ENCODE measurements at places on chromosomes 5 and 9.

GRCh38 chr9:14175778-14176177 is 138.2 kb downstream of the NFIB start:
- DNase-seq: no peak

DNA sequence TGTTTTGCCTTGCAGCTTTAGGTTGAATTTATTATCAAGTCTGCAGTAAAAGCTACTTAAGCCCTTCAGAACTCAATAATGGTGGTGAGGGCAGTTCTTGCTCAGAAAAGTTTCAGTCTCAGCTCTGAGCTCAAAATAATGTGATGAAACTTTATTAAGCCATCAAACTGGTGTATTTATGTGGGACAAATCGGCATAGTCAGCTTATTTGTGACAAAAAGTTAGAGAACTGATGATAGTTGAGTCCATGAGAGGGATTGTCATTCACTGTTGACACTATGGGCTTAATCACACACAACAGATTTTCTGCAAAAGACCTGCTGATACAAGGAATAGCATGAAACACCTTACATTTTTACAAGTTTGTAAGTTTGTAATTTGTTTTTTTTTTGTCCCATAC is 9.4 kb downstream of the SRD5A1 start:
- DNase-seq: no peak

GRCh38 chr5:131378721-131379541 is 115.1 kb downstream of the CDC42SE2 start:
- DNase-seq: no peak

GRCh38 chr9:91431485-91431884 is 7.9 kb upstream of the NFIL3 start:
- DNase-seq: no peak

DNA sequence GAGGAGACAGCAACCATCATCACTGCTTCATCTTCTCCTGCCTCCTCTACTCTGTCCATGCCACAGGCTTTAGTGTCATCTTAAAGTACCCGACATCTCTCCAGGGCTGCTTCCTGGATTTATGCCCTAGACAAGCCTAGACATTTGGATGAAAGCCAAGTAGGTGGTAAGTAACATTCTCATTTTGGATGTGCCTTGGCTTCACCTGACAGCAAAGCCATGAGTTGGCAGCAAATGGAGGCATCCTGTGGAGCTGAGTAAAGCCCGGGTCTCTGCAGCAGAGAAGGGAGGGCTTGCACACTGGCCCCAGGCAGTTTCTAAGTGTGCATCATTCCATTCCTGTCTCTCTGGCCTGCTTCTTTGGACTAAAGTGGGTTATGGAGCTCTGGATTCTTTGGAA is 299.1 kb downstream of the DMAC1 start:
- DNase-seq: peak; percentile 99

DNA sequence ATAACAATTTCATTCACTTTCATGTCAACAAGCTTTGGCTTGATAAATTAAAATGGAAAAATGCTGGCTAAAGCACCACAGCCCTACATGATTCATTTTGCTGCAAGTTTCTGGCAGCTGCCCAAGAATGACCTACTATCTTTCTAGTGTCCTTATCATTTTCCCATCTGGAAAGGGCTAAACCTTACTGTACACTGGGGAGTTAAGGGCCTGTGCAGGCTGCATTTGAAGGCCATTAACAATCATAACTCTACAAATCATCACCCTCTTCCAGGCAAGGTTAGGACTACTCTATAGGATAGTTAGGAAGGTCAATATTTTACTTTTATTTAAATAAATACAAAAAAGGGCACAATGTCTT is 579.7 kb upstream of the ZNF608 start:
- DNase-seq: peak; percentile 98

- DNase-seq: peak; percentile 73
Measured at GRCh38 chr9:6870650-6871477, 113.1 kb downstream of the KDM4C start.

DNA sequence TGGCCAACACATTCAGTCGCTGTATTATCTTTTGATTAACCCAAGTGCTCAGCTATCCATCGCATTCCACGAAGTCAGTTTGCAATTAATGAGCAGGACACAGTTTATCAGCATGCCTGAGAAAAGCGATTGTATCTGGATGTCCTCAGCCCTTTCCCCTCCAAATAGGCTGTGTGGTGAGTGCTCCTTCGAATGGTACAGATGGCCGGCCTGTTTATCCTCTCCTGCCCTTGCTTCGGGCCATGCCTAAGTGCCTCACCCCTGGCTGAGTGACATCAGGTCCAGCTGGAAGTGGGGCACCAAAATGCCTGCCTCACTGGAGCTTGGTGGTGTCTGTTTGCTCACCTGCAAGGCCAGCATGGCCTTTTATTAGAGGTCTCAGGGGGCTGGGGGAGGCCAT is 317.3 kb downstream of the GADD45G start:
- DNase-seq: peak; percentile 86

DNA sequence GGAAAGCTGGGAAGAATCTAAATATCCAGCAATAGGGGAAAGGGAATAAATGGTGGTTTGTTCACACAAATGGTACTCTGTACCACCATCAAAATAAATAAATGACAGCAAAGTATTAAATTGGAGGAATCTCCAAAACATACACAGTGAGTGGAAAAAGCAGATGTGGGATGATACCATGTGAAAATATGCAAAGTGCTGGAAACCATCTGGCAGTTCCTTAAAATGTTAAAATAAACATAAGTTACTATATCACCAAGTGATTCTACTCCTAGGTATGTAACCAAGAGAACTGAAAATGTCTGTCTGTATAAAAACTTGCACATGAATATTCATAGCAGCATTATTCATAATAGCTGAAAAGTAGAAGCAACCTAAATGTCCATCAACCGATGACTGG is 41.9 kb upstream of the TEX48 start:
- DNase-seq: no peak

- DNase-seq: peak; percentile 87
Measured at GRCh38 chr5:176723440-176723839, 76.2 kb downstream of the TSPAN17 start.

DNA sequence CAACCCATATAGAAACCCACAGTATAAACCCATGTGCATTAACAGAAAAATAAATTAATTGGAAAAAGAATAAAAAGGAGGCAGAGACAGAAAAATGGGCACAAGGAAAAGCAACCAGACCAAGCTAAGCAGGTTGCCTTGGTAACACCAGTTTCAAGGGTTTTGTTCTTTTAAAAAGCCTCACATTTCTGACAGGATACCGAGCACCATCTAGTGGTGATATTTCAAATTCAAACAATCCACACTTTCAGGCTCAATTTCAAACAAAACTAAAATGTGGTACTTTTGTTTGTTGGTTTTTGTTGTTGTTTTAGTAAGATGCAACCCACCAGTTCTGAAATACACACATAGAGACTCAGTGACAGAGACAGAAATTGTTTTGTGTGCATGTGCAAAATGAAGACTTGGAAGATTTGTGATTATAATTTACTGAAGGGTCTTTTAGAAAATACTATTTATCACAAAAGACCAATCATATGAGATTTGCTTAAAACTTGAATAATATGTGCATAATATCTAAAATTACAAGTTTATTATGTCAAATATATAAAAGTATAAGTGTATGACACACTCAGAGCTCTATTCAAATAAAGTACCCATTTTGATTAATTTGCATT is 318.2 kb downstream of the SLCO4C1 start:
- peak; percentile 80 for DNase-seq

GRCh38 chr5:20000416-20000815 is 12.4 kb upstream of the CDH18 start:
- DNase-seq: no peak

- DNase-seq: no peak
Measured at GRCh38 chr5:138873466-138874221, 1.5 kb downstream of the LRRTM2 start.

GRCh38 chr9:306907-307306 is 92.2 kb downstream of the DOCK8 start:
- DNase-seq: peak; percentile 33

- no peak for DNase-seq
Measured at GRCh38 chr5:128538000-128538249, at the start of gene FBN2. TSS of gene FBN2 (minus strand) at chr5:128538245. CDS start at chr5:128537603, 642 bp downstream.

DNA sequence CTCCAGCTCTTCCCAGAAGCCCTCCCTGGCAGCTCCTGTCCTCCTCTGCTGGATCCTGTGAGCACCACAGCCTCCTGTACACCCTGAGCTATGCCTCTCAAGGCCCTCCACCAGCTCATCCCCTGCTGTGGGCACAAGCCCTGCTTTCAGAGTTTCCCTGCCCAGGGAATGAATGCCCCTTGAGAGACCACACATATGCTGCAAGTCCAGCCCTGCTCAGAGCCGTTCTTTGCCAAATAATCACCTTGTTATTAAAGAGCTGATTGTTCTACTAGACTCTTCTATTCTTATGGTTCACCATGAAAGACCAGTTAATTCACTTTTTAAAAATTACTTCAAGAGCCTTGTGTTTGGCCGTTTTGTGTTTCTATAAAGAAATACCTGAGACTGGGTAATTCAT is 121.5 kb downstream of the MVB12B start:
- DNase-seq: no peak

DNA sequence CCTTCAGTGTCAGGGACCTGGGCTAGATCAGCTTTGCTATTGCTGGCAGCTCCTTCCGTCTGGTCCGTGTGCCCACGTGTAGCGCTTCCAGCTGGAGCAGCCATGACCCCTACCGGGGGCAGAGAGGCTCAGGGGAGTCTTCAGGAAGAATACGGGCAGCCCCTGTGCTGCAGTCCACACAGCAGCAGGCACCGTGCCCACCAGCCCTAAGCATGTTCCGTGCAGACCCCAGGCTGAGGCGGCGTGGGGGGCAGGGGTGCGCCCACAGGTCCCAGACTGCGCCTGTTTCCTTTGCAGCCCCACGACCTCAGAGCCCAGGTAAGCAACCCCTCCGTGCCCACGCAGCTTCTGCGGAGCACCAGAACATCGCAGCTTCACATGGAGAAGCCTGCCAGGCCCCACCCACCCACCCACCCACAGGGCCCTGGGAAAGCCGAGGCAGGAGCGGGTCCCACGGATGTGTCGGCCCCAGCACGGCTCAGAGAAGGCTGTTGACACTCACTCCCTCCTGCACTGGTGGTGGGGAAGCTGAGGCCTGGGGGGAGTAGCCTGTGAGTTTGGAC is 83.1 kb downstream of the KCNT1 start:
- no peak for DNase-seq

GRCh38 chr5:53069626-53070025 is 39.9 kb downstream of the MOCS2 start:
- DNase-seq: peak; percentile 76

GRCh38 chr9:63816751-63817621 is 1468.0 kb downstream of the FOXD4L5 start:
- no peak for DNase-seq

DNA sequence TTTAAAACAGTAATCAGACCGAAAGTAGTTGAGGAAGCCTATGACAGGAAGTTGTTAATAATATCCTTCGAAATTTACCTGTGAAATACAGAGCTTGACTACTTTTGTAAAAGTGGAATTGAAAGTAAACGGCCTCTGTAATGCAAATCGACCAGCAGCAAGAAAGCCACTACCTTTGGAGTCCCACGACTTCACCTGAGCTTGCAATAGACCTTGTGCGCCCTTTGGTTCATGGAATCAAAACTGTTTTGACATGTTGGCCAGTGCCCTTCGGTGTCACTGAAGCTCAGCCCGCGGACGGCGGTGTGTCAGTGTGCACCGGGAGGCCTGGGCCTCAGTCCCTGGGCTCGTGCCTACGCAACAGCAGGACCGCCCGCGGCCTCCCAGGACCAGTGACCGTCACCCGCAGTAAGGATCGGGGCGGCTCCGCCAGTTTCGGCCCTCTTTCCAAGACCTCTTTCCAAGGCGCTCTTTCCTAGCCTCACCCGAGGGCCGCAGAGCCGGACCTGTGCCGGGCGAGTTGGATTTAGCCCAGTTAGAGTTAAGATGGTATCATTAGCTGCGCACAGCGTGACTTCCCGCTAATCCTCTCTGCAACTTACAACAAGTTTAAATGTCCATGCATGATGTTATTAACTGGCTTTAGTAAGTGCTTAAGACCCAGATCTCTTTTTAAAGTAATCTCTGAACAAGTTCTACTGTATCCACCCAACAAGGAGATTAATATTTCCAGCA is 223.3 kb downstream of the MEF2C start:
- no peak for DNase-seq

GRCh38 chr9:118330191-118330986 is 626.2 kb downstream of the TLR4 start:
- no peak for DNase-seq

DNA sequence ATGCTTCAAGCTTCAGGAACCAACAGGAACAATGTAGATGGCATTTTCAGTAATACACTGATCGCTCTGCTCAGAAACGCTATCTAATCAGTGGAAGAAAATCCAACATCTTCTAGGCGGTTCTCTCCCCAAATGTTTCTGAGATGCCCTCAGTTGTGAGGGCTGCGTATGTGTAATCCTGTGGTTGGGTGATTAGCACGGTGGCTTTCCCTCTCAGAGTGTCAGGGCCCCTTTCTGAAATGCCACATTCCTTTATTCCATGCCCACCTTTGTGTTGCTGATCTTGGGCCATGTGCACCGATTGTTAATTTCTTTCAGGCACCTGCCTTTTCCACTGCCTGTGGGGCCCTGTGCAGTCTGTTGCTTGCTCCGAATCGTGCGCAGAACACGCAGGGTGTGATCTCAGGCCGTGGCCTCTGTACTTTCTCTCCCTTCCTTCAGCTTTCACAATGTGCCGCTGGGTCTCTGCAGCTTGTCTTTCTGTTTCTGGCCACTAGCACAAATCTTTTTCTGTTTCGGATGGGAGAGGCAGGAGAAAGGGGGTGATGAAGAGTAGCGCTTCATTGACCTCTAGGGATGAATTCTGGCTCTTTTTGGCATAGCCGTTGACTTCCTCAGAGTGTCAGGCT is 324.0 kb downstream of the PARP8 start:
- DNase-seq: no peak

DNA sequence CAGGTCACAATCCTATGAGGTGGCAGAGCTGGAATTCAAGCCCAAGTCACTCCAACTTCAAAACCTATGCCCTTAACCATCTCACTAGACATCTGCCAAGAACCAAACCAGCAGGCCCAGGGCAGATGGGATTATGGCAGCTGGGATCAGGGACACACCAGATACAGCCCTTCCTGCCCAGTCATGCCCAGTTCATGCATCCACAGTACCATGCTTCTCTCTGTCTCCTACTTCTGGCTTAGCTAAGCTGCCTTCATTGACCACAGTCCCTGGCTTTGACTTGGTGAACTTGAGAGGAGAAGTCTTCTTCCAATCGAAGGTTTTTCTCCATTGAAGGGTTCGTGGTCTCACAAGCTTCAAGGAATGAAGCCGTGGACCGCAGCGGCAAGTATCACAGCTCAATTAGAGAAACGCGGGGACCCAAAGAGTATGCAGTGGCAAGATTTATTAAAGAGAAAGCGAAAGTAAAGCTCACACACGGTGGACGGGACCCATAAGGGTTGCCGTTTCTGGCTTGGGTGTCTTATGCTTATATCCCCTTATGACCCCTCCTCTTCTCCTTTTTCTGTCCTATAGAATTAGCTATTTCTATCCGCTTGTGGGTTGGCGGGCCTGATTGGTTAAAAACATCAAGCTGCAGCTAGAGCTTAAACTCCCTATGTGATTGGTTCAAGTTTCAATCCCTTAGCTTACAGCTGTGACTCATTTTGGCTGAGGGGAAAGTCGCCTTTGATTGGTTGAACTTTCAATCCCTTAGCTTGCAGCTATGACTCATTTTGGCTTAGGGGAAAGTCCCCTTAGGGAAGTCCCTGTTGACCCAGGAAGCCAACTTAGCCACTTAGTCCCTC is 101.2 kb downstream of the TRIM36 start:
- peak; percentile 24 for DNase-seq

All from NCI-H69 (cell line).